ENCODE measurements at places on chromosomes 5 and 9. TPM values are rescaled to one million over a fixed set of nuclear protein-coding genes. Genes with fewer than 3 reads are reported as not detected.
A peak's percentile ranks its signal among the peaks of the same experiment; 100 is the strongest.

Gene GDF9
- total RNA-seq: 0.14 TPM

DNA sequence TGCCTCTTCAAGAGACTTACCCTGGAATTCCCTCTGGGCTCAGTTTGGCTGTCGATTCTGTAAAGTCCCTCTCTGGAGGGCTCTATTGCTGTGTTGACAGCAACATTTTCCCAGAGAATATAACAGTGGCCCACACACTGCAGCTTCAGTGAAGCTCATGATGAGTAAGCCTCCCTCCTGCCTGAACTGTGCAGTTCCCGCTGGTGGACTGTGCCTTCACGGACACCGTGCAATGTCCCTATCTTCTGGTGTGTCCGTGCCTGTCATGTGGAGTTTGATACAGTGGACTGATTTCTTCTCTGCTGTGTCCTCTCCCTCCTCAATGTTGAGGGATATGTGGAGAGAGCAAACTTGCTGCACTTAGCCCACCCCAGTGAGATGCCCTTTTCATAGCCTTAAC lies 109.0 kb downstream of the NTRK2 start:
- no peak for DNase-seq

DNA sequence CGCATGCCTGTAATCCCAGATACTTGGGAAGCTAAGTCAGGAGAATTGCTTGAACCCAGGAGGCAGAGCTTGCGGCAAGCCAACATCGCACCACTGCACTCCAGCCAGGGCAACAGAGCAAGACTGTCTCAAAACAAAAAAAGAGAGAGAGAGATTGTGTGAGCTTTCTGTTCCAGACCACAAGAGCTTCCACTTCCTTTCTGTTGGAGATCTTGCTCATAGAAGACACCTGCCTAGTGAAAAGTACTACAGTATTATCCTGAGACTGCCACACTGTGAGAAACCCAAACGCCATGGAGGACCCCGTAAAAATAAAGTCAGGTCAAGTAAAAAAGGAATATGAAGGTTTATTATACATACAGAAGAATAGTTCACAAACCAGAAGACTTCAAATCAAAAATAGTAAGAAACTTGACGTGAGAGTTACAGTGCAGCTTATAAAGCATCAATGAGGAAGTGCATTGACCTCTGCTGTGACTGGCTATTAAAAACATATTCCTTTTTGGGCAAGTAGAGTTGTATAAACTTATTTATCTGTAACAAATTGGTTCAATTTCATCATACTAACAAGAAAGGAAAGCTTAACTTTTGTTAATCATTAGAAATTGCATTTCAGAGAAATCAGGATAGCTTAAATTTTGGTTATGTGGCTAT lies 4.3 kb upstream of the EMB start:
- DNase-seq: no peak

Gene SV2C
- total RNA-seq: 0.09 TPM

DNA sequence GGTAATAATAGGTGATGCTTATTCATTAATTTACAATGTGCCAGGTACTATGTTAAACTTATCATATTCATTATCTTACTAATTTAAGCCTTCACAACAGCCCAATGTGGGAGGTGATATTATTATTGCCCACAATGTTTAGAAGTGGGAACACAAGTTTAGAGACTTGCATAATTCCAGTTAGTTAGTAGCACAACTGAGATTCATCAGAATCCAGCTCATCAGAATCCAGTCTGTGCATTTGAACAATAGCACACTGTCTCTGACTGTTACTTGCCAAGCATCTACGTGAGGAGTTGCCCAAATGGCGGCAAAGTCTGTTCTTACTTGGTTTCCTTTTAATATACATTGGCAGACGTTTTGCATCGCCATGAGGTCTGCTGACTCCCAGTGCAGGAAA lies 110.9 kb upstream of the BASP1 start:
- no peak for DNase-seq

Gene ANKDD1B
- total RNA-seq: 0.46 TPM

Gene ALDOB
- total RNA-seq: 0.71 TPM

Gene SLC6A7
- not detected for total RNA-seq

Gene DCTN3
- total RNA-seq: 99.3 TPM

DNA sequence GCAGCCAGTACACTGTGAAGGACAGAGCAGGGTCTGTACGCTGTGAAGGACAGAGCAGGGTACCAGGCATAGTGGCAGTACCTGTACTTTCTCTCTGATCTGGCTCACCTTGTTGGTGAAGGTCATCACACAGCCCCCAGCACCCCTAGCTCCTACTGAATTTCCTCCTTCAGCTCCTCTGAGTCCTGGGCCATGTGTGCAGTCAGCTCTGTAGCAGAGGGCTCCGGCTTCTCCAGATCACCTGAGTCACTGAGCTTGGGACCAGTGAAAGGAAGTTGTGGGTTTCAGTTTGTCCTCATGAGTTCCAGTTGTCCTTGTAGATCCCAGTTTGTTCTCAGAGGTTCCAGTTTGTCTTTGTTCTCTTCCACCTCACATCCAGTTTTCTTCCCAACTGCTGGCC lies 5.5 kb downstream of the NUDT2 start:
- no peak for DNase-seq

- no peak for DNase-seq
Measured at GRCh38 chr5:134714120-134714519, 24.2 kb upstream of the CAMLG start.

Gene PCDHAC2
- 0.51 TPM for total RNA-seq

Gene PCDHB12
- 3.1 TPM for total RNA-seq

- peak; percentile 62 for DNase-seq
Measured at GRCh38 chr9:114236391-114237138, 81.2 kb downstream of the COL27A1 start.

Gene PAM
- 4,374 TPM for total RNA-seq

- DNase-seq: no peak
Measured at GRCh38 chr5:150931368-150931965, 26.7 kb upstream of the ZNF300 start.

DNA sequence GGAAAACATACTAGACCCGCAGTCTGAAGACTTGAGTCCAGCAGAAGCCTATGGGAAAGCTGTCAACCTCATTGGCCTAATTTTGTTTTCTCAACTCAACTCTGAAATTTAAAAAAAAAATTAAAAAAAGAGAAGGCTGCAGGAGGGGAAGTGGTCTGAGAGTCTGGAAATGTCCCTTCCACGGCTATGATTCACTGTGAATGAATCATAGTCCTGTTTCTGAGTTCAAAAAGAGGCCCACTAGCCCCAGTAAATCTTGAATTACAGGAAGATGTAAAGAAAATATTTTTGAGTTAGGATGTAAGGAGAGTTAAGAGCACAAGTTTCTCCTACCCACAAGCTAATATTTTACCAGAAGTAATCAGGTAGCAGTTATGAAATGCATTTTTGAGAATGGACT lies 565.5 kb upstream of the DMAC1 start:
- no peak for DNase-seq

GRCh38 chr9:26789959-26790358 lies 102.6 kb downstream of the CAAP1 start:
- no peak for DNase-seq

GRCh38 chr9:14906644-14907359 lies 3.4 kb downstream of the FREM1 start:
- DNase-seq: no peak

Gene ENTPD8
- total RNA-seq: not detected

Gene PRDM9
- total RNA-seq: not detected

Gene SLC34A1
- total RNA-seq: not detected

DNA sequence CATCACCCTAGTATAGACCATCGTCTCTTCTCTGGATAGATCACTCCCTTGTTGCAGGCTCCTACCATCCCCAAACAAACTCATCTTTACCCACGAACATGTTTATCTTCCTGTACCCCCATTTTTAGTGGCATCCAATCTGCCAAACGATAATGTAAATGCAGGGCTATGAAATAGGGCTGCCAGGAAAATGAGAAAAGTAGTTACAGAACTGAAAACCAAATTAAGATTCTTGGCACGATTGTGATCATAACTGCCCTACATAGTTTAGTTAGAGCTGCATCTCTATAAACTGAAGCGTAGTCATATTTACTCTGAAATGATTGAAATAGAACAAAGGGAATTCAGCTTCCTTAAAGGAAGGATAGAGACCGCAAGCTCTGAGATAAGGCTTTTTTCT lies 26.1 kb downstream of the ABITRAM start:
- no peak for DNase-seq

DNA sequence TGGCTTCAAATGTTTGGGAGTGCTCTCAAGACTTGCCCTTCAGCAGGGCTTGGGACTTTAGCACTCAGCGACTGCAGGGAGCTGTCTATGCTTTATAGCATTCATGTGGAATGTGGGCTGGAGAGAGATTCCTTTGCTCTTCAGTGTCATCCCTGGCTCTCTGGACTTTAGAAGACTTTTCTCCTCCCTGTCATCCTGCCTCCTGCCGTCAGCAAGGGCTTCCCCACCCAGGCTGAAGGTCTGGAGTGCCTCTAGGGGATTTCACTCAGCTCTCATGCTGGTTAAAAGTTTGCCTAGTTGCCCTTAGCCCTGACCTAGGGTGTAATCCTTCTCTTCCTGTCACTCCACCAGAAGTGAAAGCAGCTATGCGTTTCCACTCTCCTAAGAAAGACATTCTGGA lies 210.9 kb downstream of the FRMD3 start:
- DNase-seq: no peak

- DNase-seq: no peak
Measured at GRCh38 chr5:33925278-33925677, 10.9 kb upstream of the RXFP3 start.

Gene TMEM174
- not detected for total RNA-seq

GRCh38 chr9:98879094-98879962 lies 64.4 kb upstream of the COL15A1 start:
- no peak for DNase-seq

- no peak for DNase-seq
Measured at GRCh38 chr5:143207058-143207457, 196.4 kb downstream of the NR3C1 start.

- peak; percentile 5 for DNase-seq
Measured at GRCh38 chr5:538271-538771, 14.1 kb upstream of the SLC9A3 start.

GRCh38 chr9:100443781-100444768 lies 17.1 kb downstream of the MSANTD3 start:
- no peak for DNase-seq

Gene ALDH7A1
- total RNA-seq: 37.3 TPM

GRCh38 chr5:40601198-40601868 lies 78.4 kb upstream of the PTGER4 start:
- no peak for DNase-seq

Gene CLINT1
- 59.1 TPM for total RNA-seq

GRCh38 chr9:72623156-72623555 lies 101.7 kb downstream of the TMC1 start:
- no peak for DNase-seq

DNA sequence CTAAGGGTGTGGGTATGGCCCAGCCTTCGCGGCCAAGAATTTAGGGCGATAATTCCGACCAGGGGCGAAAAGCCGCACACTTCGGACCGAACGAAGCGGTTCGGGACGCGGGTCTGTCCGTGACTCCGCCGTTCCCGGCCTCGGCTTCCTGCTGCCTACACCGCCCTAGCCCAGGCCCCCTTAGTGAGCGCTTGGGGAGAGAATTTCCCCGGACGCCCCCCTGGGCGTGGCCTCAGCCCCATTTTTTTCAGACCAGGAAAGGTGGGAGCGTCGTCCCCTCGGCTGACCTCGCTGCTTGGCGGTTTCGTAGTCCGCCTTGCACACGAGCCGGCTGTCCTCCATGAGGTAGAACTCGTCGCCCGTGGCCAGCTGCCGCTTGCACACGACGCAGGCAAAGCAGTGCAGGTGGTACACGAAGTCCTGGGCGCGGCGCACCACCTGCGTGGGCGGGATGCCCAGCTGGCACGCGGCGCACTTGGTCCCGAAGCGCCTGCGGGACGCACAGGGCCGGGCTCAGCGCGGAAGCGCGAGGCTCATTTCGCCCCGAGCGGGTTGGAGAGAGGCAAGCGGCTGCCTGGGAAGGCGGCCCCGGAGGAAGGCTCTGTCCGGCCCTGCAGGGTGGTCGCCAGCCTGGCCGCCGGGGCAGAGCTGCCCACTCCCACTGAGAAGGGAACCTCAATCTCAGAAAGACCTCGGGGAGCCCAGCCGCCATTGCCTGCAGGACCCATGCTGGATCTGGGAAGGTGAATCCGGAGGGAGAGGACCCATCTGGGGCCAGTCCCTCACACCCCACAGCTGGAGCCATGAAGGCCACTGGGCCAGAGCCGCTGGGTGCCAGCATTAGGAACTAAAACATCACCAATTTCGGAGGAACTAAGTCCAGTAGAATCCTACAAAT lies 5.3 kb downstream of the LHX3 start:
- no peak for DNase-seq

- no peak for DNase-seq
Measured at GRCh38 chr5:84564321-84565075, 179.8 kb upstream of the EDIL3 start.

GRCh38 chr5:103247118-103247517 lies 11.4 kb upstream of the MACIR start:
- no peak for DNase-seq

GRCh38 chr9:93684161-93684765 lies 107.9 kb downstream of the PHF2 start:
- DNase-seq: no peak

Gene IFNE
- not detected for total RNA-seq

Gene C9
- total RNA-seq: 0.70 TPM

Gene PPWD1
- 22.0 TPM for total RNA-seq

Gene MEGF10
- 1.7 TPM for total RNA-seq

Gene DBH
- total RNA-seq: 0.09 TPM

Gene SLC36A2
- total RNA-seq: not detected

Gene IFNB1
- not detected for total RNA-seq

- no peak for DNase-seq
Measured at GRCh38 chr5:148374690-148375360, 8.9 kb upstream of the FBXO38 start.

DNA sequence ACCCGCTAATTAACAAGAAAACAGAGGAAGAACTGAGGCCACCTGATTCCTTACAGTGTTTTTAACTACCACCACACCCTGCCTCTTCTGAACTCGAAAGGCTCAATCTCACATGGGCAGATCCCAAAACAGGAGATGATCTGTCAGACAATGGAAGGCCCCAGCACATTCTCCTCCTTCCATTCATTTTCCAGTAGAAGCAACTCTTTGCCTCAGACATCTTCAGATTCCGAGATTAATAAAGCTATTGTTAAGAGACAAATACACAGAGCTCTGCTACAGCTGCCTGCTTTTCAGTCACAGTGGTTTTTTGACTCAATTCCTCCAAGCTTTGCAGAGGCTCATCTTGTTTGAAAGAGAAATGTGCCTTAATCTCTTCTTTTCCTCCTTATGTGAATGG lies 127.2 kb upstream of the ADAMTSL1 start:
- DNase-seq: no peak

All from right cardiac atrium (tissue), 5 donors.